Urinary bladder (tissue), 4 donors: ENCODE measurements at places on chromosomes 3 and 15. TPM values are rescaled to one million over a fixed set of nuclear protein-coding genes. Genes with fewer than 3 reads are reported as not detected.

Gene CLDN1
- 13.2 TPM for total RNA-seq

Gene C3orf33
- 5.6 TPM for total RNA-seq

Gene LTK
- total RNA-seq, result 0.48 TPM

GRCh38 chr15:76338486-76339304 lies 2.1 kb downstream of the ISL2 start:
- no peak for DNase-seq

DNA sequence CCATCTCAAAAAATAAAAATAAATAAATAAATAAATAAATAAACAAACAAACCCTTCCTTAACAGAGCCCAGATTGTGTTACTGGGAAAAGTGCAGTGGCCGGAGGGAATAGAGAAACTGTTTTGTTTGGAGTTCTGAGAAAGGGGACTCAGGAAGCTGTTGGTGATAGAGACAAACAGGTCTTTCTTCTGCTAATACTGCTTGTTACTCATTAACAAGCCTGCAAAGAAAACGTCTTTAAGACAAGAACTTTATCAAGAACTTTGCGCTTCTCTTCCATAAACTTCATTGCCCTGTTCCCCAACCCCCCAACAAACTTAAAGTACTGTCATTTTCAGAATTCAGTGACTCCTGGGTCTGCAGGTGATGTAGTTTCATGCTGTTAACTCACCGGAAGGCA lies 68.8 kb upstream of the GSK3B start:
- DNase-seq, result no peak

- DNase-seq, result no peak
Observed at GRCh38 chr15:95698951-95699350, 631.5 kb upstream of the NR2F2 start.

GRCh38 chr15:87618203-87618725 lies 638.3 kb downstream of the NTRK3 start:
- DNase-seq, result no peak

DNA sequence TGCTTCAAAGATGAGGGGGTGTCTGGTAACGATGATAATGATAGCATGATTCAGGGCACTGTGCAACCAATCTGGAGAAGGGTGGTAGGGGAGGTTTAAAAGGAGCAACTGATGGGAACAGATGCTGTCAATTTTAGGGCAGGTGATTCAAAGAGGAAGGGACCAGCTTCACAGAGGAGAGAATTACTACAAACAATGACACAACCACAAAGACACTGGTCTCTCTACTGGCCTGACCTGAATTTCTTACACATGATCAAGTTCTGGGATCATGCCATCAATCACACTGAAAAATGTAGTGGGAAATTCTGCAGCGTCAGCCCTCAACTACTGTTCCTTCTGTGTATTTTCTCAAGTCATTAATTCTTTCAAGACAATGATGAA lies 2.6 kb upstream of the CDV3 start:
- DNase-seq, result no peak

DNA sequence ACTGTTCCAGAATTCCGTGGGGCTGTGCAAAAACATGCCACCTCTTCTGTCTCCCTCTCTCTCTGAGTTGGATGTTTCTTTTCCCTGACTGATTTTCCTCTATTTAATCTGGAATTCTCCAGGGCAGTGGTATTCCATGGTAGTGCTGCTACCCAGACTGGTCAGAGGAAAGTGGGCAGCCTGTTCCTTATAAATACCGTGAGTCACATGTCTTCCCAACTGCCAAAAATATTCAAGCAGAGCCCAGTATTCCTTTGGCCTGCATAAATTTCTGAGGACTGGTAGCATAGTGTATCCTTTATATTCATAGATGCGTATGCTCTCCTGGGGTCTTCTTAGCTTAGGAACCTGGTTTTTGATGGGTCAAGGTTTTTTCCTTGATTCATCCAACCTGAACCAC lies 40.9 kb downstream of the CEMIP start:
- DNase-seq, result no peak

DNA sequence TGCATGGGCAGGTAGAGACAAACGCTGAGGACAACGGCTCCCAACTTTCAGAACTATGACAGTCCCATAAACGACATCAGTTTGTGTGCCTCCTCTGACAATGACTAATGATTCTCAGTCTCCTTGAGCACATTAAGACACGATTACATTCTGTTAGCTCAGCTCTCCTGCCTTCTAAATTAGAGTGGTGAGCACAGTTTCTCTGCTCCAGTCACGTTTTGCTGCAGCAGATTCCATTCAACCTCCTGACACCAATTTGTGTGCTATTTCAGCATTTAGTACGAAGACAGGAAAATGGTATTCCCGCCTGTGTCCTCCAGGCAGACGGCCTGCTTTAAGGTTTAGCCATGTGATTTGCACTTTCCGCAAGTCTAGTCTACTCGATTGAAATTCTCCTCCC lies 458.4 kb upstream of the CFAP20DC start:
- DNase-seq, result no peak

DNA sequence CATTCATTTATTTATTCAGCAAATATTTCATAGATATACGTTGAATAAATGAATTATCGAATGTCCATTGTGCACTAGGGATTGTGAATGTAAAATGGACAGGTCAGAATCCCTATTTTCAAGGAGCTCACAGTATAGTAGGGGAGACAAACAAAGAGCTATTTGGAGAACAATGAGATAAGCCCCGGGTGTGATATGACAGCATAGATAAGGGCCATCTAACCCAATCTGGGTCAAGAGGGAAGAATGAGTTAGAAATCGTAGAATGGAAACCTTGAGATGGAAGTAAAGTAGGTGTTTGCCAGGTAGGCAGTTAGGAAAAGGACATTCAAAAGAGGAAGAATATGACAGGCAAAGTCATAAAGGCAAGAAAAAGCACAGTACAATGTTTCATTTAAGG lies 132.2 kb upstream of the GOLGA6L4 start:
- no peak for DNase-seq

- DNase-seq, result no peak
Observed at GRCh38 chr3:82474711-82475110, 713.3 kb upstream of the GBE1 start.

DNA sequence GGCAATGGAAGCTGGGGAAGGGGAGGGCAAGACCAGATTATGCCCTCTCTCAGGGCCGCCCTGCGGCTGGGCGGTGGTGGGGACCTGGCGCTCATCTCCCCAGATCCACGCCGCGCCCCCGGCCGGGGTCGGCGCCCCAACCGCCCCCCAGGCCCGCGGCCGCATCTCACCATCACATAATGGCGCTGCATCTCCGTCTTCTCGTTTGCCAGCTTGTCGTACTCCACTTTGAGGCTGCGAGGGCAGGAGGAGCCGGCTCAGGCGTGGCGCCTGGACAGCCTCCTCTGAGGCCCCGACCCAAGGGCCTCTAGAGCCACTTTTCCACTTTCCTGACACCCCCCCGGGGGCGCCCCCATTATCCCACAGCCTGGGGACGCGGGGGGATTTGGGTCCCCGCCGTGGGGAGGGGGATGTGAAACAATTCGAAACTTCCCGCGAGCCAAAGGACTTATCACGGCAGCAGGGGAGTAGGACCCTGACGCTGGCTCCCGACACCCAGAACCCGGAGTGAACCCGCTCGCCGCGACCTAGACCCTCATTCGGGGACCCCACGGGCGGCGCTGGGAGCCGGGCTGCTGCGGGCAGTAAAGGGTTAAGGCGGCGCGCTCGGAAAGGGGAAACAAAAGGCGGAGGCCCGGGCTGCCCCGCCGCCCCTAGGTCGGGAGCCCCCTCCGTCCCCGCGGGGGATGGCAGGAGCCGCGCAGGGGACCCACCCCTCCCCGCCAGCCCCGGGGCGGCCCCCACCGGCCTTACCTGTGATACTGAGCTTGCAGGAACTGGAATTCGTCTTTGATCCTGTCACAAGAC lies 2.1 kb downstream of the TLE3 start:
- no peak for DNase-seq

- DNase-seq, result no peak
Observed at GRCh38 chr3:49024449-49024848, 2.5 kb downstream of the NDUFAF3 start.

- no peak for DNase-seq
Observed at GRCh38 chr3:39712413-39713048, 96.9 kb upstream of the MYRIP start.
